ENCODE measurements at places on chromosomes 4 and X.

- DNase-seq, result no peak
Measured at GRCh38 chrX:6149060-6149872, 79.4 kb downstream of the NLGN4X start.

GRCh38 chr4:2462218-2462991 is 6.5 kb upstream of the RNF4 start:
- DNase-seq, result peak; percentile 72

- DNase-seq, result no peak
Measured at GRCh38 chr4:169397762-169398161, 127.0 kb upstream of the SH3RF1 start.

GRCh38 chr4:107858158-107858742 is 33.5 kb downstream of the SGMS2 start:
- no peak for DNase-seq

DNA sequence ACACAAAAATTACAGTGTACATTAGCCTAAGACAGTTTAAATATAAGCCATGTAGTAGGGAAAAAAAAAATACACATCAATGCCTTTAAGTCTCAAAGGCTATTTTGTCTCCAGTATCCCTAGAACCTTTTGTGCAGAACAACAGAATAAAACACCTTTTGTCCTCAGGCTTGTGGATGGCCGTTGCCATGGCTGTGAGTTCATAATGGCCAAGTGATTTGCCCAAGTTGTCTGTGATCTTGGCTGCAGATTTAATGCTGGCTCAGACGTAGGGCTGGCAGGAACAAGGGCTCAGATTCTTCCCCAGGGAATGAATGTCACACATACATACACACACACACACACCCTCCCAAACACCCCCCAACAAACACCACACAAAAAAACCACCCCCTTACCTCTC is 25.3 kb downstream of the GPM6B start:
- DNase-seq, result no peak

DNA sequence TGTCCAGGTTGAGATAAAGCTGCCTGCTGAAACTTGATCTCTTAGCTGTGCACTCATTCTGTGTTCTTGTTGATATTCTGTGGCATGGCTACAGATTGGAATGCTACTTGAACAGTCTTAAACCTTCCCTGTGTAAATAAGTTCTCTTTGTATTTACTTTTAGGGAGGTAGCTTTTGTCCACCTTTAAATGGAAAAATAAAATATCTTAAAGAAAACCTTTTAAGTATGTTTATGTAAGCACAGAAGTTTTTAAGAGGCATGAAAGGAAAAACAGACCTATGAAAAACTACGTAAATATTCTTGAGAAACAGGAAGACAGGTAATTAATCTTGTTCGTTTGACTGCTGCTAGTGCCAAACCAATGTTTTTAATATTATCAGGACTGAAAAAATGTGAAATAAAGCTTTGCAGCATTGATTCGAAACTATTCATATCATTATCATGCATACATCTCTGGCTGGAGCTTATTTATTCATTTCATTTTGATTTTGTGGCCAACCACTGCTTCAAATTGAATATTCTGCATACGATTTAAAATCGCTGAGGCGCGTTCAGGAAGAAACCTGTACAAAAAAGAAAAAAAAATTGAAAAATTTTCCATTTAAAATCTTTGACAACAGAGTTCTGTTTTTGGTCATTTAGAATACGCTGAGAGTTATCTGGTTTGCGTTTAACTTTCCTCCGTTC is 17.8 kb downstream of the HSD17B13 start:
- DNase-seq, result no peak

Data from stimulated activated CD4-positive, alpha-beta T cell treated with anti-CD3 and anti-CD28 coated beads, Interleukin-4, amount 100 ng/mL, for 1 hour (primary cell).